ENCODE measurements at places on chromosomes 1 and 21.

DNA sequence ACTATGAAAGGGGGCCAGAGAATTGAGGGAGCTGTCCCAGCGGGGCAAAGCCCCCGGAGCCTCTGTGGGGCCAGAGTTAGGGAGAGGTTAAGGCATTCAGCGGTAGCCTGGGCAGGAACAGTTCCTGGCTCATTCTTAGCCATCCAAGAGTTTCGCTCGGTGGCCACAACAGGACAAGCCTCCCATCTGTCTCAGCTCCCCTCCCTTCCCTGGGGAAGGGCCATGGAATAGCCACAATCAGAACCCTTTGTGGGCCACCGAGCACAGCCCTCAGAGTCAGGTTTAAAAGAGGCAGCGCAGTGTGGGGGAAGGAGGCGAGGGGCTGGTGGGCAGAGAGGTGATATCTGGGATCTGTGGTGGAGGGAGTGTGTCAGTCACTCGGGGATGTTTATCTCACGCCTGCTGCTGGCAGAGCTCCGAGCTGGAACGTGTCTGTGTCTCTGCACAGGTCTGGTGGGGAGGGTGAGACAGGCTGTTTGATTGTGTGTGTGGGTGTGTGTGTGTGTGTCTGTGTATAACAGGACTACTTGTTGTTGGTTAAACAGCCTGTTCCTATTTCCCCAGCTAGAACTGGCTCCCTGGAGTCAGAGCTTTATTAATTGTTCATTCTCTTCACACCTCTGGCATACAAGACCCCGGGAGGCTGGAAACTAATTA, 49.6 kb upstream of the GOLT1A start:
- DNase-seq = no peak

- DNase-seq = no peak
These were observed 224.5 kb downstream of the ST6GALNAC3 start for GRCh38 chr1:76299036-76299435.

DNA sequence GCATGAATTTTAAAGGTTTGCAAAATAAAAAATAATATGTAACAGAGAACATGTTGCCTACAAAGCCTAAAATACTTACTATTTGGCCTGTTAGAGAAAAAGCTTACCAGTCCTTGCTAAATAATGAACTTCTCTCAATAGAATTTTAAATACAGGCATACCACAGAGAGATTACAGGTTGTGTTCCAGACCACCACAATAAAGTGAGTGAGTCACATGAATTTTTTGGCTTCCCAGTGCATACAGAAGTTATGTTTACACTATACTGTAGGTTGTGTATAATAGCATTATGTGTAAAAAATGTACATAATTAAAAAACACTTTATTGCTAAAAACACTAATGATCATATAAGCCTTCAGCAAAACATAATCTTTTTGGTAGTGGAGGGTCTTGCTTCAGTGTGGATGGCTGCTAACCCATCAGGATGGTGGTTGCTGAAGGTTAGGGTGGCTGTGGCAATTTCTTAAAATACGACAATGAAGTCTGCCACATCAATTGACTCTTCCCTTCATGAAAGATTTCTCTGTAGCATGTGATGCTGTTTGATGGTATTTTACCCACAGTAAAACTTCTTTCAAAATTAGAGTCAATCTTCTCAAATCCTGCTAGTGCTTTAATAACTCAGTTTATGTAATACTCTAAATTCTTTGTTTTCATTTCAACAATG, 48.6 kb downstream of the SCYL3 start:
- no peak for DNase-seq

GRCh38 chr1:92076363-92076762, 1.2 kb upstream of the SETSIP start:
- DNase-seq = no peak

DNA sequence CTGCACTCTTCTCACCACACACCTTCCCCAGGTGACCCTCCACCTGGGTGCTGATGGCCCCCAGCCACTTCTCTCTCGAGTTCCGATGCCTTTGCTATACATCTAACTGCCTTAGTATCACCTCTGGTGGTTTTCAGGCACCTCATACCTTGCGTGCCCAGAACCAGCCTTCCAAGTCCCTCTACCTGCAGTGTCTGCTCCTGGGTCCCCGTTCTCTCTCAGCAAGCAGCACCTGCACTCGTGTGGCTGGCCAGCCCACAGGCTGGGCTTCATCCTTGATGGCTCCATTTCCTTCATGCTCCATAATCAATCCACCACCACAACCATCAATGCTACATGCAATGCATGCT, 49.2 kb upstream of the EDN2 start:
- DNase-seq = no peak

- DNase-seq = no peak
These were observed 612.9 kb upstream of the USP24 start for GRCh38 chr1:55828044-55828443.

- peak; percentile 40 for DNase-seq
These were observed 627 bp downstream of the ADARB1 start for GRCh38 chr21:45074818-45075595.

GRCh38 chr1:168653567-168653966, 75.4 kb downstream of the DPT start:
- no peak for DNase-seq

DNA sequence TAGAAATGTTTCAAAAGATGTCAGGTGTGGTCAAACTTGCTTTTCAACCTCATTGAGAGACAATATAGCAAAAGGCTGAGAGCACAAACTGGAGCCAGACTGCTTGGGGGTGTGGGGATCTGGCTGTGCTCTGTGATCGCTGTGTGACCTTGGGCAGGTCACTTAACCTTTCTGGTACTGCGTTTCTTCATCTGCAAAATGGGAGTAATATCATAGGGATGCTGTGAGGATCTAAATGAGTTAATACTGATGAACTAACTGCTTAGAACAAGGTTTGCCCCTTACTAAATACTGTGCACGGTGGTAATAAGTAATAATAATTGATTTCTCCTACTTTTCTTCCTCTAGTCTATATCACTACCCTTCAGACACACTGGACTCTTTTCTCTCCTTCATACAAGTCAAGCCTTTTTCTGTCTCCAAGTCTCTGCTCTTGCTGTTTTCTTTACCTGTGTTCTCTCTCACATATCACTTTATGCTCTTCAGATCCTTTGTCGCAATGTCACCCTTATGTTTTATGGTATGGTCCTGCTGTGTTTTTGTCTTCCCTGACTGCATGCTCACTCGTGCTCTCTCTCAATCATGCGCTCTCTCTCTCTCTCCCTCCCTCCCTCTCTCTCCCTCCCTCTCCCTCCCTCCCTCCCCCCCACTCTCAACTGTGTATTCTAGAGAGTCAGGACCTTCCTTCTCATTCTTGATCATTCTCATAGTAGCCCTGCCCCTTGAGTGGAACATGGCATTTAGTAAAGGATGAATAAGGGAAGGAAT, 3.3 kb downstream of the MGST3 start:
- no peak for DNase-seq

DNA sequence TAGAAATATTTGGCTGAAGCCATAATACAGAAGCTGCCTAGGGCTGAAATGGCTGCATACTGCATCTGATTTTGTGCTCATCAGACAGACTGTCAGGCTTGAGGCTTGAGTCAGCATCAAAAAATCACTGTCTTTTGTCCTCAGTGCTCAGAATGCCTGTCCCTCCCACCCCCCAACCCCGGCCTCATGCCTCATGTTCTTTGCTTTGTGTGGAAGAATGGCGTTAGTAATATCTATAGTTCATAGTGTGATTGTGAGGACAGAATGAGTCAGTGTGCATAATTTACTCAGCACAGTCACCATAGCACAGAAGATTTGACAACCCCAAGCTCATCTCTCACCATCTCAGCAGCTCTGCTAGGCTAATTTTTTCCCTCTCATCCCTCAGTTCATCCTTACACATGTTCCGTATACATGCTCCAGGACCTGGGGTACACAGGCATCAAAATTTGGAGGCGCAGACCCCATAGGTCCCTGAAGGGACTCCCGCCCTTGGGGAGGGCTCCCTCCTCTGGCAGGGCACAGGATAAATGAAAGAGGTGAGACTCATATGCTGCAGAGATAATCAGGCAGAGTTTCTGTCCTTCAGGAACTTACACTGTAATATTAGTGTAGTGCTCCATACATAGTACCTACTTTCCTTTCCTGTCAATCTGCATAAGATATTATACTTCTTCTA, 159.1 kb upstream of the C8B start:
- no peak for DNase-seq

GRCh38 chr1:115170961-115171392, 81.7 kb upstream of the TSPAN2 start:
- DNase-seq = no peak

- DNase-seq = peak; percentile 43
These were observed 23.5 kb upstream of the RSBN1 start for GRCh38 chr1:113835686-113836290.

GRCh38 chr1:30380625-30380984, 342.8 kb downstream of the MATN1 start:
- no peak for DNase-seq

DNA sequence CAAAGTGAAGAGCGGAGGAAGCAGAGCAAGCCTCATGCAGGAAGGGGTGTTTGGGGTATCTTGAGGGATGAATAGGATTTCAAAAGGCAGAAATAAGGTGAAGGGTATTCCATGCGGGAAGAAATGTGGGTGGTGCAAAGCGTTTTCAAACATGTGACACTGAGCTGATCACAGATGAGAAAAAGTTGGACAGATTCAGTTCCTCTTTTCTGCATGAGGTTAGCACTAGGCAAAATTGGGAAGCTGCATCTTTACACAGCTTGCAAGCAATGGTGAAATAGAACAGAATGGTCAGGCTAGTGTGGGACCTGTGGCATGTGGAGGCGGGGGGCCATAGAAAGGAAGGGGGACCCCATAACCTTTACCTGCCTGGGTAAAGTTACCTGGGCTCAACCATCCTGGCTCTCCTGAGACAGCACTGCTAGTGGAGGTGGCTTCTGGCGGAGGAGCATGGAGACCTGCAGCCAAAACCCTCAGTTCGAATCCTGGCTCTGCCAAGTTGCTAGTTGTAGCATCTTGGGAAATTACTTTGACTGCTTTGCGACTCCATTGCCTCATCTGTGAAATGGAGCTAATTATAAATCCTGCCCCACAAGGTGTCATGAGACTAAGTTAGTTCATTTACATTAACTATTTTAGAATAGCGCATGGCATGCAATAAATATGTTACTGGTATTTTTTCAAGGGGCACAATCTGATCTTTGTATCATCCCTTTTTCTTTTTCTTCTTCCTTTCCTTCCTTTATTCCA, 16.4 kb downstream of the KCNA10 start:
- no peak for DNase-seq

DNA sequence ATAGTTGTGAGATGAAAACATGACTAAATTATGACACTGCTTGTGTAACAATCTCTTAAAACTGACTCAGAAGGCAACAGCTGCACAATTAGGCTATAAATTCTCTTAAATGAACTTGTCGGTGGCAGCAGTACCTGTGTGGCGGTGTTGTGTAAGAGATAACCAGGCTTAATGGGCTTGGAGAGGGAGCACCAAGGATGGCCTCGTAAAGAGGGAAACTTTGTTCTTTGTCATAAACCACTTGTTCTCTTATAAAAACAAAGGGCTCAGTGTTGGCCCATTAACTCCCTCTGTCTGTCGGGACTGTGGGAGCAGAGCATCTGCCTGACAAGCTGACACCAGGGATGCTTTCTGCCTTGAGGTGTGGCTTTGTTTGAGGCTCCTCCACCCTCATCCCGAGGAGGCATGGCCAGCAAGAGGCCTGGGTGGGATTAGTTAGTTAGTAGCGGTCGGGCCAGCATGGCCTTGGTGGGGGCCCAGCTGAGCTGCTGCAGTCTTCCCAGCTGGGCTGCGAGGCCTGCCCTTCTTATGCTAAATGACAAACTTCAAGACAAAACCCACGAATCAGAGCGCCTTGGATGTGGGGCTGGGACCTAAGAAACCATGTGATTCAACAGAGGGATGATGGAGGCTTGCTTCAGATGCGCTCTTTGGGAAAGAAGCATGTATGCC, 171.4 kb downstream of the CAMTA1 start:
- no peak for DNase-seq

DNA sequence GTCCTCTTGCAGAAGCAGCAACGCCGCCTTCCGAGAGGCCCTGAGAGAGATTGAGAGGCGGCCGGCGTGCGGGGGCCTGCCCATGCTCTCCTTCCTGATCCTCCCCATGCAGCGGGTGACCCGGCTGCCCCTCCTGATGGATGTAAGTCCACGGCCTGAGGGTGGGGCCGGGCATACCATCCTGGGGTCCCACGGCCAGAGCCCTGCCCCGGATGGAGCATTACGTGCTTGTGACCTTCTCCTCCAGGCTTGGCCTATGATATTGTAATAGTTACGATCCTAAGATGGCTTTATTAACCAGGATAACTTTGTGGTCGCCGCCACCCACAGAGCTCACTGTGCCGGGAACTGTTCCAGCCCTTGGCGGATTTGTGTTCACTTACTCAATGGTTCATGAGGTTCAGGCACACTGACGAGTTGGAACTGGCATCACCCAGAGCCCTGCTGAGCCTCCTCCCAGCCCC, 18.9 kb downstream of the ARHGEF16 start:
- DNase-seq = no peak

- DNase-seq = no peak
These were observed 40.4 kb downstream of the FRRS1 start for GRCh38 chr1:99725996-99726395.

DNA sequence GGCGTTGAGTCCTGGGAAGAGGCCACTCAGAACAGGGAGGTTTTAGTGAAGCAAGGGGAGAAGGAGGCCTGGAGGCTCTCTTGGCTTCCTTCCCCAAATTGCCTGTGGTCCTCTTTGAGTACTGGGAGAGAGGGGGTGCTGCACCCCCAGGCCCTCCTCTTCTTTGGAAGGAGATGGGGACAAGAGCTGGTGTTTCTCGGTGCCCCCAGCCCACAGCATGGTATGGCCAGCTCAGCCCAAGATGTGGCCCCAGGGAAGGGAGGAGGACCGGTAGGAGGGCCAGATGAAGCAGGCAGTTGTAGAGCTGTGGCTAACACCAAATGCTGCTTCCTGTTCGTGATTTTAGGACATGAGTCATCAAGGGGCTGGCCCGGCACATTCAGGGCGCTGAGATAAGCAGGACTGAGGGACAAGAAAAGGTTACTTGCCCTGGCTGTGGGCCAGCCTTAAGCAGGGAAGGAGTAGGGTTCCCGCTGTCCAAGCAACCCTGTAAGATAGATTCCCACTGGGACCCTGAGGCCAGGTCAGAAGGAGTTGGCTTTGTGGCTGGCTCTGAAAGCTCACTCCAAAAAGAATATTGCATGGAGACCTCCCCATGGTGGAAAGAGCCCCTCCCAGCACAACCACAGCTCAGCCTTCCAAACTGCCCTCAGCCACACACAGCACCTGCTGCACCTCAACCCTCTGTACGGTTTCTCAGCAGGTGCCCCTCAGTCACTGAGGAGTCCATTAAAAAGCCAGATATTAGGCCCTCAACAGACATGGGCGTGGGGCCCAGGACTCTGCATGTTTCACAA, 4.9 kb upstream of the TNFRSF1B start:
- peak; percentile 82 for DNase-seq

Data from CD4-positive, alpha-beta T cell treated with Interleukin-6 for 4 hours (primary cell).